NCI-H187 (cell line): ENCODE measurements at places on chromosomes 12 and 14.

DNA sequence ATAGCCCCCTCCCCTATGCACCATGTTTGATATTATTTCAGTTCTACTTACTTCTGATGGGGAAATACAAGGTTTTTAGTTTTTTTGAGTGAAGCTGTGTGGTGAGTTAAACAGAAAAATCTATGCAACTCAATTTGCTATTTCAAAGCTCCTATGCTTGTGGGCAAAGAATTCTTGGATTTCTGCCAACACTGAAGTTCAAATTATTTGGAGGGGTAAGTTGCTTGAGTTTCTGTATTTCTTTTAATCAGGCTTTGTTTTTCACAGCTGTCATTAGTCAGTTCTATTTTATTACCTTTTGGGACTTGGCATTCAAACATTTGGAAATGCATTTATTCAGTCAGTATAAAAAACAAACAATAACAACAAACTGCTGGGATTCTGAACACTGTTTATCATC lies 407.5 kb upstream of the MGAT4C start:
- no peak for DNase-seq

- DNase-seq, result peak; percentile 81
Observed at GRCh38 chr12:100668945-100669536, 95.6 kb downstream of the GAS2L3 start.

DNA sequence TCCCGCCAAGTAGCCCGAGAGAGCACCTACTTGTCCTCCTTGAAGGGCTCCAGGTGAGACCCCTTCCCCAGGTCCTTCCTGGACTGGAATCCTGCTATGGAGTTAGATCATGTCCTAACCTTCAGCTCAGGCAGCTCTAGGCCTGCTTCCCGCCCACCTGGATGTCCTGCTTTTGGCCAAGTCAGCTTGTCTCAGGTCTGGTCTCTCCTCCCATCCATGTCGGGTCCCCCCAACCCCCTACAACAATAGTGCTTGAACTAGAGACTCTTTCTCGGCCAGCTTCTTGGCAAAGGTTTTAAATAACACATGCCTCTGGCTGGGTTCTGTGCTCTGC lies 3.6 kb downstream of the NAB2 start:
- no peak for DNase-seq

DNA sequence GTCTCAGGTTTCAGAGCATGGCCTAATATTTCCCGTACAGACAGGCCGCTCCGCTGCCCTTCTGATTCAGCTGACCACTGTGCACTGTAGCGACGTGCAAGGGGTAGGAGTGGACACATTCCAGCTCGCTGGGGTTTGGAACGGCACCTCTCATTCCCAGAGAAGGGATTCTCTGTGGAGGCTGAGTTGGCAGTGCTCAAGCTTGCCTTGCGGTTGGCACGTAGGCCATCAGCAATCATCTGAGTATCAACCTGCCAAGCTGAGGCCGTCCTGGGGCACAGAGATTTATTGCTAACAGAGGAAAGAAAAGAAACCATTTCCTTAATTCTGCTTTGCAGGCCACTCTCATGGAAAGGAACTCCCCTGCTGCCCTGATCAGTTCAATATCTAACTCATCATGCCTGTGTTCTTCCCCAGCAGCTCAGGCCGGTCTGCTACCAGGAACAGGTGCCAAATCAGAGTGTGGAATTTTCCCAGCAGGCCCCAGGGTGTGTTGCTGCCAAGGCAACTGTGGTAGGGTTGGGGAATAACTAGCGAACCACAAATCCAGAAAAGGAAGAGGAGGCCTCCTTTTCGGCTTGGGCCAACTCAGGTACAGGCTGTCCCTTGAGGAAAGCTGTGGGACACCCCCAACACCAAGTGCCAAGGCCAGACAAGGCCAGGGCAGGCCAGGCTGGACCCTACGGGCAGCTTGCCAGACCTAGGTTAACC lies 92.5 kb downstream of the SSPN start:
- DNase-seq, result no peak

DNA sequence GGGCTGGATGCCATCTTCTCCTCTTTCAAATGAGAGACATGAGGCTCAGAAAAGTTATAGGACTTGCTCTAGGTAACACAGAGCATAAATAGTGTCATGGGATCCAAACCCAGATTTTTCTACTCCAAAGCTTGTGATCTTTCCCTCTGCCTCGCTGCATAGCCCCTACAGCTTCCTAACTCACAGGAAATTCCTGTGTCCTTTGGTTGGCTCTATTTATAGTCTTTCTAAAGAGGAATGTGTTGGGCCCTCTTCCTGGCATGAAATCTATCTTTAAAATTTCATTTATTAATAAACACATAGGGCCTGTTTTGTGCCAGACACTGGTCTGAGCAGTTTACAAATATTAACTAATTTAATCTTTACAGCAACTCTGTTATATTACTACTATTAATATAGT lies 9.8 kb upstream of the KCNA5 start:
- no peak for DNase-seq

DNA sequence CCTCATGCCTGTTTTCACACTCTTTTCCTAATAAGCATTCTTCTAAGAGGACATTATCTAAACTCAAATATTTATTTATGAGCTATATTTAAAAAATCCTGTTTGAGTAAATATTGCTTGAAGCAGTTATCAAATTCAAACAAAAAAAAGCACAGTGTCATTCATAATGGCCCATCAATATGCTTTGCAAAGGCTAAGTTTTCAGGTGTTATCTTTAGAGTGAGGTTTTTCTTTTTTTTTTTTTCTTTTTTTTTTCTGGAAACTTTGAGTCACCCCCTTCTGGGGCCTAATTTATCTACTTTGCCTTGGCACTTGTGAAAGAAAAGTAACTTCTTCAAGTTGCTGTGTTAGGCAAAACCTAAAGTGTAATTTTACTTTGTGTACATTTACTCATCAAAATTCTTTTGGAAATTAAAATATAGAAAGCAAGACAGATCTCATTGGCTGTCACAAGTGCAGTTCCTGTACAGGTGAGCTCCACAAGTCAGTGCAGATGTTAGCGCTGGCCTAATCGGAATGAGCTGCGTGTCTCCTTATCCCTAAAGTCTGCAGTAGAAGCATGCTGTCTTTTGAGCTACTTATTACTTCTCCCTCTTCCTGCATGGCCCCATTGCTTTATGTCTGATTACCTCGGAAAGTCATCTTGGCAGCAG lies 53.3 kb downstream of the GLT1D1 start:
- DNase-seq, result no peak

DNA sequence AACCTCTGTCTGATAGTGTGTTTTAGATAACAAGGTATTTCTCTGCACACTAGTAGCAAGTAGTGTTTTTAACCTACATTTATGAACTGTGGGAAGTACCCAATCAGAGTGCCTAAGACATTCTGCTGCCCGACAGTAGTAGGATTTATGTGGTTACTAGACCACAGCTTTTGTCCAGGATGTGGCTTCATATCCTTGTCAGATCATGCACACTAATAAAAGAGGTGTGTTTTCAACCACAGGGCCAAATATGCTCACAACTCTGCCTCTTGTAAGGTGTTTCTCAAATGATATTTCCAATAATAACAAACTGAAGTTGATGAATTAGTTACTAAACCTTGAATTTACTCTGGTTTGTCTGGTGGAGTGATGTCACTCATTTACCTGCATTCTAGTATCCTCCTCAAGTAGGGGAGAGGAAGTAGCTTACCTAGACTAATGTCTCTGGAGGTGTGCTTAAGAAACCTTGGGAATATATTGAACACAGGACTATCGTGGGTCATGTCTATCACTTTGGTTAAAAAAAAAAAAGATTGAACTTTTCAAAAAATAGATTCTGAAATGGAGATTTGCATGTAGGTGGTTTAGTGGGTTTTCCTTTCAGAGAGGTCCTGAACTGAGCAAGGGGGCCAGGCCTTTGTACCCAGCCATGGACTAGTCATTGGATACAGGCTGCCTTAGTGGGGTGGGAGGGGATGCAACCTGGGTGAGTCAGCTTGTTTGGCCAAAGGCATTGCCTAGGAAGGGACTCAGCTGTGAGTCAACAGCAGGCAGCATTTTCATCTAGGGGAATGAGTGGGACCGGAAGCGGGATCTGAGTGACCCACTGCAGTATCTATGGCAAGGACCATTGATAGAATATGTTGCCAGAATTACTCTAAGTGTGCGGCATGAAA lies 14.1 kb downstream of the FBXW8 start:
- no peak for DNase-seq

DNA sequence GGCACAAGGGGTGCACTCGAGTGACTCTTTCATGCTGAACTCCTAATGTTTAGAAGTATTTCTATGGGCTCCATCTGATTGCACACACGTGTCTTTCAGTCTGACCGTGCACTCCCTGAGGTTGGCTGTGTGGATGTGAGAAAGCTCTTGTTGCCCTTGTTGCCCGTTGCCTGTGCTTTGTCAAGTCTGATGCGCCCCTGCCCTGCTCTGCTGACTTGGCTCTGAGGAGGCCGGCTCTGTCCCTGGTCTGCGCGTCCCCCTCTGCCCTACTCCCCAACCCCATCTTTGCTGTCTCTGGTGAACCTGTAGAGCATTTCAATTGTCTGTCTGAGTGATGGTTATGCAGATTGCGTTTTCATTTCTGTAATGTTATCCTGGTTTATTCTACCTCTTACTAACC lies 802.3 kb downstream of the NRXN3 start:
- DNase-seq, result no peak
